SIG-M5 (cell line): ENCODE measurements at places on chromosomes 12 and 14.

DNA sequence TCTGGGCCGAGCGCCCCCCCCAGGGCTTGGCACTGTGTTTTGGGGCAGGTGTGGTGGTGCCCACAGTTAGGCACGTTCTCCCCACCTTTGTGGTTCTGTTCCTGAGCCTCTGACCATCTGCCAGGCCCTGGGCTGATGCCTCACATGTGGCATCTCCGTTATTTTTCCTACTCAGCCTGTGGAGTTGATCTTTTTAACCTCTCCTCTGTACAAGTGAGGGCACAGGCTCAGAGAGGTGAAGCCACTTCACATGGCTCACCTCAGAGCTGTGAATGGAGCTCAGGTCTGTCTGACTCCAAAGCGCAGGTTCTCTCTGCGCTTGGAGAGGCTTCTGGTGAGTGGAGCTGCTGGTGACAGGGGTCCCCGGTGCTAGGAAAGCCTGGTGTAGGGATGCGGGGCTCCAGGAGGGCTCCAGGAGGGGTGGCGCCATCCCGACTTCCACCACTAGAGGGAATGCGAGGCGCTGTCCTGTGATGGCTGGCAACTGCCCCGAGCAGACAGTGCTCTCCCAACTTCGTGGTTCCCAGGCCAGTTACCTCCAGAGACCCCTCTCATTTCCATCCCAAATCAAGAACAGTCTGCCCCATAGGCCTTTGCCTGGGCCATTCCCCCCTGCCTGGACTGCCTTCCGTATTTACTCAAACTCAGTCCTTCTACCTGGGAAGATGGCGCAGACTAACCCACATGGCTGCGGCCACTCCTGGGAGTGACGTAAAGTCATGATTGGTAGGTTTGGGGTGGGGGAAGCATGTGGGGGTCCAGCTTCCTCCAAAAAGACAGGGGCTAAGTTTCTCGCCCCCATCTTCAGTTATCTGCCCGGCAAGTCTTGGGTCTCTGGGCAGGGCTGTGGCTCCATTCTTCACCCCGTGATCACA, 9.9 kb downstream of the BCL7A start:
- DNase-seq = no peak

GRCh38 chr14:55272922-55273321, 1.7 kb downstream of the FBXO34 start:
- no peak for DNase-seq

DNA sequence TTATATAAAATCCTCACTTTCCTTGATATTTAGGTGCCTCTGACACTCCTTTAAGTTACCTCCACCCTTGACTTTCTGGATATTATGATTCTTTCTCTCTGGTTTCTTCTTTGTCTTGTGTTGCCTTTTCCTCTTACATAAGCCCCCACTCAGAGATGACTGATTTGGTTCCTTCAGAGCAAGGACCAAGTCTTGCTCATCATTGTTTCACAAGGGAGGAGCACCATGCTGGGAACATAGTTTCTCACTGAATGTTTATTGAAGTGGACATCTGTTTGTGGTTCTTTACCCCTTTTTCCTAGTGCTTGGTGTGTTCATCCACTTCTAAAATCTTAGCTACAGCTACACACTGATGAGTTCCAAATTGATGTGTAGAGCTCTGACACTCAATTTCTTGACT, 161.3 kb upstream of the PTPRQ start:
- no peak for DNase-seq

DNA sequence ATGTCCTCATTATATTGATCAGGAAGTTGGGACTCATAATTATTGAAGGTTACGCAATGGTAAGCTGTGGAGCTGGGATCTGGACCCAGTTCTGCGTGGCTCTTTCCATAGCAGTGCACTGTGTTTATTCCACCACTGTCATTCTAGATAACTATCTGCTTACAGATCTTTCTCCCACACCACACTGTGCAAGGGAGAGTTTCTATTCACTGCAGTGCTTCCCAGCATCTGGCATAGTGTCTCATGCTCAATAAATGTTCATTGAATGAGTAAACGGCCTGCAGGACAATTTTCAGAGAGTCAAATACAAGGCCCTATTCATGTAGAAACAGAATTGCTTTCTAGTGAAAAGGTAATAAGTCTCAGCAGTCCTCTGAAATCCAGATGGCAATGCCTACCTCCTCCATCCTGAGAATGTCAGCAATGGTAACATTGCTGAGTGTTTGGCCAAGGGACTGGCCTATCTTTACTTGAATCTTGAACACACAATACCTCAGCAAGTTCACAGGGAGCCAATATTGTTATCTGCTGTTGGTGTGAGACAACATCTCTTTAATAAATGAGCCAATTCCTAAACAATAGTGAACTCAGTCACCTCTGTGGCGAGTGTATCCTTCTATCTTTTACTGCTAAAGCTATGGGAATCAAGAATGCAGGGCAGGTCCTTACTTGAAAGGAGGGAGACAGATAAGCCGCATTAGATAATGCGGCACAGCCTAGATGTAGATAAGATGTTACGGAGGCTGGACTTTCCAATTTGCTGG, 332.4 kb upstream of the PRICKLE1 start:
- DNase-seq = no peak

DNA sequence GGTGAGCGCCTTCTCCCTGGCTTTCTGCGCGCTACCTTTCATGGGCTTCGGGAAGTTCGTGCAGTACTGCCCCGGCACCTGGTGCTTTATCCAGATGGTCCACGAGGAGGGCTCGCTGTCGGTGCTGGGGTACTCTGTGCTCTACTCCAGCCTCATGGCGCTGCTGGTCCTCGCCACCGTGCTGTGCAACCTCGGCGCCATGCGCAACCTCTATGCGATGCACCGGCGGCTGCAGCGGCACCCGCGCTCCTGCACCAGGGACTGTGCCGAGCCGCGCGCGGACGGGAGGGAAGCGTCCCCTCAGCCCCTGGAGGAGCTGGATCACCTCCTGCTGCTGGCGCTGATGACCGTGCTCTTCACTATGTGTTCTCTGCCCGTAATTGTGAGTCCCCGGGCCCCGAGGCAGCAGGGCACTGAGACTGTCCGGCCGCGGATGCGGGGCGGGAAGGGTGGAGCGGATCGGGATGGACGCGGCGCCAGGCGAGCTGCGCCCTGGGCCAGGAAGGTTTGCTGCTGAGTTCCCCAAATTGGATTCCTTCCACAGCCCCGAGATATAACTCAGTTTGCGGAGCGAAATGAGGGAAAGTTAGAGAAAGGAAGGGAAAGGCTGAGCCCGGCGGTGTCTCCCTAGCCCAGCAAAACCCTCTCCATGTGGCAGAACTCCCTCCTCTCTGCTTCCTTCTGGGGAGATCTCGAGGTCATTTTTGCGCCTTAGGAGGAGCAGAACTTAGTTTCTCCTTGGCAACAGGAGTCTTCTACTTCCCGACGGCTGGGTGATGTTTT, 972 bp downstream of the PTGDR start:
- no peak for DNase-seq

DNA sequence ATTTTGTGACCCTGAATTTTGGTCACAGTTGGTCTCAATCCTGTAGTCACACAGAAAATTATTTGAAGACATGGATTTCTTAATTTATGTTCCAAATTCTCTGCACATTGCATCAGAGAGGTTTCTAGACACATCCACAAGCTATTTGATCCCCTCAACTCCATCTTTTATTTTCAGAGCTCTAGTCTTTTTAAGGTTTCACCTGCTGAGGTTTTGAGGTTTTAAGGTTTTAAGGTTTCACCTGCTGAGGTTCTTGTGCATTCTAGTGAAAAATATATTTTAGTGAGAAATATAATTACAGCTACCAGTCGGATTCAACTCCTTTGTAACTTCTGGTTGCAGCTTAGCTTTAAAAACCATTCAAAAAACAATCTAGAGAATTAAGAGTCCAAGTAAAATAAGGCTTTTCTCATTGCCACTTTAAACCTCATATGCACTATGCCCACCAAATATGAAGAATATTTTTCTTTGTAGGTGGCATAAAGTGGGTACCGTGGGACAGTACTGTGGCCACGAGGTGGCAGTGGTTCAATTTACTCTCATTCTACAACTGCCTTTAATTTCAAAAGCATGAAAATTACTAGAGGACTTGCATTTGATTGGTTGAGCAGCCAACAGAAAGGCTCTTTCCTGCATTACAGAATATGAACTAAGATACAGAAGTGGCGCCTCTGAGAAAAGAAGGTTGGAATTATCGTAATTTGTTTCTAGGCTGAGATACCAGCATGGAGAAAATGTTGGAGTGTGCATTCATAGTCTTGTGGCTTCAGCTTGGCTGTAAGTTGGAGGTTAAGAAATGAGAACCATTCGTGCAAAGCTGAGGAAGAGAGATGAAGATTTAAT, 366.5 kb upstream of the OR4E1 start:
- DNase-seq = no peak

DNA sequence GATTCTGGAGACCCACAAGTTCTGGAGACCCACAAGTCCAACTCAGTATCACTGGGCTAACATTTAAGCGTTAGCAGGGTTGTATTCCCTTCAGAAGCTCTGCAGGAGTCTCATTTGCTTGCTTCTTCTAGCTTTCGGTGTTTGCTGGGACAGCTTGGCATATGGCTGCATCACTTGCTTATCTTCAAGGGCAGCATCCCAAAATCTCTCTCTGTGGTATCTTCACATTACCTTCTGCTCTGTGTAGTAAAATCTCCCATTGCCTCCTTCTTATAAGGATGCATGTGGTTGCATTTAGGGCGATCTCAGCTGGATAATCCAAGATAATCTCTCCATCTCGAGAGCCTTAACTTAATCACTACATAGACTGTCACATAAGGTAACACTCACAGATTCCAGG, 7.3 kb upstream of the CNTN1 start:
- no peak for DNase-seq

- DNase-seq = no peak
Measured at GRCh38 chr14:63453443-63453936, 89.7 kb downstream of the PPP2R5E start.

GRCh38 chr12:112473056-112473455, 54.3 kb downstream of the PTPN11 start:
- DNase-seq = no peak

GRCh38 chr12:57744194-57744776, 554 bp upstream of the TSPAN31 start:
- DNase-seq = no peak

DNA sequence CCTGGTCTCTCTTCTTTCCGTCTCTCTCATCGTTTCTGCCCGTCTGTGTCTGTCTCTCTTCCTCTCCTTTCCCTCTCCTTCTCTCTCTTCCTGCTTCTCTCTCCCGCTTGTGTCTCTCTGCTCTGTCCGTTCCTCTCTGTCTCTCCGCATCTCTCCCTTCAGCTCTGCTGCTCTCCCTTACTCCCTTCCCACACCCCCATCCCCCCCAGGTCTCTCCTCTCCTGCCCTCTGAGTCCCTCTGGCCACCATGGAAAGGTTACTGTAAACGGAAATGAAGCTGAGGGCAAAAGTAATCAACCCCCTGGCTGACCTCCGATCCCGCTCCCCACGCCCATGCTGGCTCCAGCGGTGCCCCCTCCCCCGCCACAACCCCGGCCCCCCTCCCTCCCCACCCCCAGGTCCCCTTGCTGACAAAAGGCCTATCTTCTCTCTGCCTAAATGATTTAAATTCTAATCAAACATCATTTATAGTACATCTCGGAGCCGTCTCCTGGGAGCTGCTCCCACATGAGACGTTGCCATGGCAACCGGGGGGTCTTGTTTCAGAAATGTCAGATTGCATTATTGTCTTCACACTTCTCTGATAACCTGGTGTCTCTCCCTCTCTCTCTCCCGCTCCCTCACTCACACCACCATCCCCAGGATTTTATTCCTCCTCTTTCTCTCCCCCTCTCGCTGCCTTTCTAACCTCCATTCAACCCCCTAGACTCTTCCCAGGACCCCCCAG, 203.8 kb downstream of the RBM19 start:
- DNase-seq = no peak

GRCh38 chr12:45655186-45655585, 74.3 kb upstream of the ARID2 start:
- DNase-seq = no peak

DNA sequence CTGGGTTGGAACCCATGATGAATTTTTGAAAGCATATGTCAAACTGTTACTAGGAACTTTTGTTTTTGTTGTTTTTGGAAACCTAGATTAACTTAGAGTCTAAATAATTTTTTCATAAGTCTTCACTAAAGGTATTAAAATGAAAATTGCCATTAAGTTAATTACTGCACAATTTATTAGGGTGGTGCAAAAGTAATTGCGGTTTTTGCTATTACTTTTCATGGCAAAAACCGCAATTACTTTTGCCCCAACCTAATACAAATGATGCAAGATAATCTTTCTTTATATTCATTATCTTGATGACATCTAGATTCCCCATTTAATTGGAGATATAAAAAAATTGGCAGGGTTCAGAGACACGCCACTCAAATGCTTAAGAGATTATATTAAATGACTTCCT, 145.0 kb upstream of the PKP2 start:
- DNase-seq = no peak

DNA sequence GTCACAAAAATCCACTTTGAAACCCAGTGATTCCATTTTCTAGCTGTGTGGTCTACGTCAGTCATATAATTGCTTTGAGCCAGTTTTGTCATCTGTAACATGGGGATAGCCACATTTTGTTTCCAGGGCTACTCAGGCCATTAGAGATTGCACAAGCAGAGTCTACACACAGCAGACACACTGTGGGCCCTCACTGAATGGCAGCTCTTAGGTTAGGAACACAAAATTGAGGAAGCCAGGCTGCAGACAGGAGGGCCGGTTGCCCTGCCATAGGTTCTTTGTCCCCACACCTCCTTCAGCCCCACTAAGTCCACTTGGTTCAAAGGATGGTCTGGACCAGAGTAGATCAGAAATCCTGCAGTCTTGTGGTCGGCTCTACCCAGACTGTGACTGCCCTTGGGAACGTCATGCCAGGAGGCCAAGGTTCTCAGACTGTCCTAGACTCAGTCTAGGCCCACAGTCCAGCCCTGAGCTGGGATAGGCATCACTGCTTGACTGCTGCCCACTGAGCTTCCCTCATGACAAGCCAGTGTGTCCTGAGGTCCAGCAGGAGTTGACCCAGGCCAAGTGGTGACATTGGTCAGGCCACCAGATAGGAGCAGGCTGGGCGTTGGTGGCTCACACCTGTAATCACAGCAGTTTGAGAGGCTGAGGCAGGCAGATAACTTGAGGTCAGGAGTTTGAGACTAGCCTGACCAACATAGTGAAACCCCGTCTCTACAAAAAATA, 3.8 kb upstream of the MYH7 start:
- DNase-seq = no peak

GRCh38 chr14:28375295-28375694, 391.3 kb upstream of the FOXG1 start:
- DNase-seq = no peak

- no peak for DNase-seq
Measured at GRCh38 chr12:93448796-93449195, 7.0 kb upstream of the UBE2N start.

DNA sequence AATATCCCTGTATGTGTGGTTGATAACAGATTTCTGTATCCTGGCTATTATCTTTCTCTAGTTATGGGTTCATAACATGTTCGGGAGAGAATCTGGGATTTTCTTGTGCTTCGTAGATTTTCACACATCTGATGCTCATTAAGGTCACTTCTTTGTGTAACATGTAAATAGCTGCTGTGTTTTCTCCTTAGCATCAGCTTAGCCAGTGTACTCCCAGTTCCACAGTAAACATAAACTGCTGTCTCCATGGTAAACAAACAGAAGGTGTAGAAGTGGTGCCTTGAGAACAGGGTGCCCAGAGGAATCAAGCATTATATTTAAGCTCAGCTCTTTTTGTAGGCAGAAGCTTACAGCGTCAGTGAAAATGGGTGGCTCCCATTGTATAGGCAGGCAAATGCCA, 88.0 kb downstream of the ANO6 start:
- no peak for DNase-seq

GRCh38 chr12:55822228-55822627, 4.4 kb downstream of the ORMDL2 start:
- no peak for DNase-seq
